HepG2 (cell line): ENCODE measurements at places on chromosomes 6 and 20. TPM values are rescaled to one million over a fixed set of nuclear protein-coding genes. Genes with fewer than 3 reads are reported as not detected.

GRCh38 chr6:11525468-11526155 lies 11.9 kb upstream of the TMEM170B start:
- H3K27ac ChIP-seq, result no peak overlapping the region
- no peaks in the 10 kb centered on the region for H3K4me1 ChIP-seq
- H3K36me3 ChIP-seq, result no peaks in the 10 kb centered on the region

DNA sequence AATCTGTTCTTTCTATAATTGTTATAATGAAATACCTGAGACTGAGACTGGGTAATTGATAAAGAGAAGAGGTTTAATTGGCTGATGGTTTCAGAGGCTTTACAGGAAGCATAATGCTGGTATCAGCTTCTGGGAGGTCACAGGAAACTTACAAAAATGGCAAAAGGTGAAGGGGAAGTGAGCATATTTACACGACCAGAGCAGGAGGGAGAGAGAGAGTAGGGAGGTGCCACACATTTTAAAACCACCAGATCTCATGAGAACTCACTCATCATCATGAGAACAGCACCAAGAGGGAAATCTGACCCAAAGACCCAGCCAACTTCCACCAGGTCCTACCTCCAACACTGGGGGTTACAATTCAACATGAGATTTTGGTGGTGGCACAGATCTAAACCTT lies 2.6 kb upstream of the SIRPB1 start:
- no peak overlapping the region for H3K27ac ChIP-seq
- DNase-seq, result peak; percentile 0
- H3K27me3 ChIP-seq, result peaks cover 2% of the 10 kb centered on the region; the same call in 2 of the 3 replicates
- H3K36me3 ChIP-seq, result no peaks in the 10 kb centered on the region
- H3K4me1 ChIP-seq, result no peaks in the 10 kb centered on the region

GRCh38 chr6:113597231-113597583 lies 259.9 kb upstream of the MARCKS start:
- peaks cover 4% of the 10 kb centered on the region for H3K27me3 ChIP-seq
- no peak overlapping the region for H3K27ac ChIP-seq
- peaks cover 35% of the 10 kb centered on the region for H3K4me1 ChIP-seq
- DNase-seq, result no peak

- DNase-seq, result peak; percentile 31
- H3K4me1 ChIP-seq, result peaks cover 30% of the 10 kb centered on the region
- peak overlapping the region; percentile 66 for H3K27ac ChIP-seq
- H3K36me3 ChIP-seq, result peaks cover 5% of the 10 kb centered on the region
- peak overlapping the region; percentile 87 for H3K4me3 ChIP-seq
Measured at GRCh38 chr6:31158863-31159855, 770 bp downstream of the TCF19 start.

CST7 gene
- not detected in 2 replicates for polyA plus RNA-seq

PI16 gene
- polyA plus RNA-seq, result not detected in 2 replicates

FUT9 gene
- under 0.01 and 0.01 TPM in 2 replicates for polyA plus RNA-seq
